Mucosa of descending colon (tissue), 3 donors: ENCODE measurements at places on chromosomes 16 and 17.

DNA sequence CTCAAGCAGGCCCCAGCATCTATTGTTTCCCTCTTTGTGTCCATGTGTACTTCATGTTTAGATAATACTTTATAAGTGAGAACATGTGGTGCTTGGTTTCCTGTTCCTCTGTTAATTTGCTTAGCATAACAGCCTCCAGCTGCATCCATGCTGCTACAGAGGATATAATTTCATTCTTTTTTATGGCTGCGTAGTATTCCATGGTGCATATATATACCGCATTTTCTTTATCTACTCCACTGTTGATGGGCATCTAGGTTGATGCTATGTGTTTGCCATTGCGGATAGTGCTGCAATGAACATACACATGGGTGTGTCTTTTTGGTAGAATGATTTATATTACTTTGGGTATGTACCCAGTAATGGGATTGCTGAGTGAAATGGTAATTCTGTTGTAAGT is 31.4 kb upstream of the SCNN1B start:
- no peak for DNase-seq

GRCh38 chr16:21285314-21285713 is 7.2 kb upstream of the CRYM start:
- DNase-seq: no peak

DNA sequence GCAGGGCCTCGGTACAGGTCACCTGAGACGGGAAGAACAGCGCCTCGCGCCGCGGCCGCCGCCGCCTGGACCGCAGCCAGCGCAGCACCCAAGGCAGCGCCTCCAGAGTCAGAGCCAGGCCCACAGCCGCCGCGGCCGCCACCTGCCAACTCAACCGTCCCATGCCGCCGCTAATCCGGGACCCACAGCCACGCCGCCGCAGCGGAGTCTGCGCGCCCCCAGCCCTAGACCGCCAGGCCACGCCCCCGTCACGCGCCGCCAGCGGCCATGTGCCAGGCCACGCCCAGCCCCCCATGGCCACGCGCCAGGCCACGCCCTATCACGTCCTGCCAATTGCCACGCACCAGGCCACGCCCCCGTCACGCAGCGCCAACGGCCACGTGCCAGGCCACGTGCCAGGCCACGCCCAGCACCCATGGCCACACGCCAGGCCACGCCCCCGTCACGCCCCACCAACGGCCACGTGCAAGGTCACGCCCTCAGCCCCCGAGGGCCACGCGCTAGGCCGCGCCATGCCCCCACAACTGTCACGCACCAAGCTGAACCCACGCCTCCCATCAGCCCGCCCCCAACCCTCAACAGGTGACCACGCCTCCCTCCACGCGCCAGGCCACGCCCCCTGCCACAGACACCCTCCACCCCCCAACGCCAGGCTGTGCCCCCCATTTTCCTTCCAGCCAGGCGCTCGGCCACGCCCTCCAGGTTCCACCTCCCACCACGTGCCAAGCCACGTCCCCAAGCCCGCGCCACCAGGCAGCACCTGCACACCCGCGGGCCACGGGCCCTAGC is at the start of gene PLD6:
TSS of gene PLD6 (minus strand) at position 210 of the 789 bp plus-strand sequence. CDS start at position 163, 47 bp downstream.
- peak; percentile 94 for DNase-seq

DNA sequence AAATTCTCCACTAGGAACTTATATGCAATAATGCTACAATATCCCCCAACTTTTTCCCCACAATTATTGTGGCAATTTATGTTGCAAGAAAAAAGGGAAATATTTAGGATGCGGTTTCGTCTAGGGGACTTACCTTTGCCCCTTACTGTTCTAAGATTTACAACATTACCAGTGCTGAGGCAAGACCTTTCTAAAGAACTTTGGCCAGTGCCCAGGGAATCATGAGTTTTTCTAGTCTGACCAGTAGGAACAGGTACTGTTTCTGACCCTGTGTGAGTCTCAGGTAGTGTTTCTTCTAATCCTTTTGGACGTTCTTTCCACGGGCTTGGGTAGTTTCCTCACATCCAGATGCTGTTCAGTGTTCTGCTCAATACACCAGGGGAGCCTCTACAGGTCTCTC is 373.7 kb downstream of the HAPSTR1 start:
- no peak for DNase-seq

- DNase-seq: no peak
Observed at GRCh38 chr16:1288813-1289476, 20.5 kb upstream of the UBE2I start.

GRCh38 chr17:75317671-75318070 is 28.4 kb upstream of the SLC25A19 start:
- no peak for DNase-seq

- no peak for DNase-seq
Observed at GRCh38 chr17:50188921-50189549, 12.4 kb downstream of the COL1A1 start.

- no peak for DNase-seq
Observed at GRCh38 chr17:58281511-58282011, 826 bp upstream of the MPO start.

DNA sequence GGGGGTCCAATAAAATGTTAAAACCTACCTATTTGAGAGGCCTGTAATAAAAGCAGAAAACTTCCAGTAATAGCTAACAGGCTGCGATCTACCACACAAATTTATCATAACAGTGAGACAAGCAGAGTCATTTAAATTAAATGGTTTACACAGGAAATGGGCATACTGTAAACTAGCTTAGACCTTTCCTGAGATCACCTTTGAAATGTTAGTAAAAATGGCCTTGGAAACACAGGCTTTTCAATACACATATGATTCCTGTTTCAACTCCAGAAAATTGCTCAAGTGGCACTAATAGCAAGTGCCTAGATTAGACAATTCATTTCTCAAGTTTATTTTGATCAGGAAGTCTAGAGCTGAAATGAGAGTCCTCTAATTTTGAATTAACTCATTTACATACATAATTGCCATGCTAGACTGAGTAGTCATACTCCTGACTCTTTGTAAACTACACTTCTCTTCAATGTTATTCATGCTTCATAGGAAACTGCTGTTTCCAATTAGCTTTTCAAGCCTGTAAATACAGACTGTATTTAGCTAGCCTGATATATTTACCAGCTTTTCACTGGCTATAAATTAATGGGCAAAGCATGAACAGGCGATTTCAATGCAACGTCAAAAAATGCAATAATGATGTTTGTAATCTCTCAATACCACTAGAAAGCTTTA is 43.3 kb downstream of the PARN start:
- DNase-seq: no peak

DNA sequence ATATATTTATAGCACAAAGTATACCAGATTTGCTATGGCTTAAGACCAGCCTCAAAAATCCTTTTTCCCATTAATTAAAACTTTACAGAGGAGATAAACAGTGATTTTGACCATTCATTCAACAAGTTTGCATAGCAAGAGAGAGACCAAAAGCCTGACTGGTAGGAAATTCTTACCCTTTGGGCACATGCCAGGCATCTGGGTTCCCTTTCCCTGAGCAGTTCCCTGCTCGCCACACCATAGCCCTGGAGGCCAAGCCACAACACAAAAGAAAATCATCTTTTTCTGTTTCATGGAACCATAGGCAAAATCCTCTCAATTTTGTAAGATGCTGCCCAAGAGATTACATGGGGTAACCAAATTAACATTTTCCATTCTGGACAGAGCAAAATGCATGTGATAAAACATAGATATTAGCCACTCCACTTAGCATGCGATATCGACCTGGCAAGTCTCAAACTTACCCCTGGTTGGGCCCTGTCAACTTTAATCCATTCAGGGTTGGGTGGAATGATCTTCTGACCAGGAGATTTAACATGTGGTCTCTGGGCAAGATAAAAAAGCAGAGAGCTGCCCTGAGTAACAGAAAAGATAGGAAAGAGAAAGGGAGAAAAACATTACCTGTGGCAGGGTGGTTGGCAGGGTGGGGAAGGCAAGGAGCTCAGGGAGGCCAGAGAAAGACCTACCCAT is 57.6 kb upstream of the B4GALNT2 start:
- DNase-seq: no peak

GRCh38 chr16:28053461-28053860 is 10.1 kb downstream of the GSG1L start:
- DNase-seq: no peak

DNA sequence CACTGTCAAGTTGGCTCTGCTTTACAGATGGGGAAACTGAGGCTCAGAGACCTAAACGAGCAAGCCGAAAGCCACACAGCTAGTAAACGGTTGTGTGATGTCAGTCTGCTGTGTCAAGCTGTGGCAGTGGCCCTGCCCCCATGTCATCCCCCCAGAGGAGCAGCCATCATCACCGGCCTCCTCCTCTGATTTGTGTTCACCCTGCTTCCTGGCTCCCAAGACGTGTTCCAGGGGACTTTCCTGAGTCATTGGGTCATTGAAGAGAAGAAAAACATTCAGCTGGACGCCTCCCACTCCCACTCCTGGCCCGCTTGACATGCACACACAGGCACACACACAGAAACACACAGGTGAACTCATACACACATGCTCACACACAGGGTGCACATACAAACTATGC is 54.0 kb upstream of the CIBAR2 start:
- DNase-seq: no peak

- DNase-seq: peak; percentile 64
Observed at GRCh38 chr16:68756239-68756915, 19.3 kb downstream of the CDH1 start.

DNA sequence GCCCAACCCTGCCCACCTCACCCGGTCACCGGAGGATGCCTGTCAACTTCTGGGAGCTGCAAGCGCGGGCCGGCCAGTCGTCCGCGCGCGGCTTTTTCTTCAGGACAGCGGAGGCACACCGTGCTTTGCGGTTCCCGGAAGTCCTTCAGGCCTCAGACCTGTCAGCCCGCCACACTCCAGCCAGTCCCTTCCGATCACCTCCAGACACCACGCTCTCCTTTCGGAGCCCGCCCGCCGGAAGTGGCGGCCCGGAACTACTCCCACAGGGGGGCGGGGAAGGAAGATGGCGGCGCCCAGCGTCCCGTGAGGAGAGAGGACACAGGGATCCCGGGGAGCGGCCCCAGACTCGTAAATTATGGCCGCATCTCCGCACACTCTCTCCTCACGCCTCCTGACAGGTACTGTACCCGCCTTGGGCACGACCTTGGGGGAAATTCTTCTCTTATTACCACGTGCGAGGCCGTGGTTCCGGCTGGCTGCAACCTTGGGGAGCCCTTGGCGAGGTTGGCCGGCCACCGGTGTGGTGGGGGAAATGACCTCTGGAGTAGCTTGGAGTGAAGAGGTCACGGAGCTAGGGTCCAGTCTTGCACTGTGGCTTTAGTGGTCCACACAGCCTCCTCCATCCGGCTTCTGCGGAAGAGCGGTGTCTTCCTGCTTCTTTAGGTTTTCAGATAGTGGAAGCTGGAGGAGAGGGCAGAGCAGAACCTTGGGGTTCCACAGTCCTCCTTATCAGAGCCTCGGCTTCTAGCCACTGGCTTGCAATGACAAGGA is at the start of gene COX10:
TSS of gene COX10 (plus strand) at position 254 of the 771 bp plus-strand sequence. CDS start at position 356, 102 bp downstream.
- DNase-seq: peak; percentile 94

DNA sequence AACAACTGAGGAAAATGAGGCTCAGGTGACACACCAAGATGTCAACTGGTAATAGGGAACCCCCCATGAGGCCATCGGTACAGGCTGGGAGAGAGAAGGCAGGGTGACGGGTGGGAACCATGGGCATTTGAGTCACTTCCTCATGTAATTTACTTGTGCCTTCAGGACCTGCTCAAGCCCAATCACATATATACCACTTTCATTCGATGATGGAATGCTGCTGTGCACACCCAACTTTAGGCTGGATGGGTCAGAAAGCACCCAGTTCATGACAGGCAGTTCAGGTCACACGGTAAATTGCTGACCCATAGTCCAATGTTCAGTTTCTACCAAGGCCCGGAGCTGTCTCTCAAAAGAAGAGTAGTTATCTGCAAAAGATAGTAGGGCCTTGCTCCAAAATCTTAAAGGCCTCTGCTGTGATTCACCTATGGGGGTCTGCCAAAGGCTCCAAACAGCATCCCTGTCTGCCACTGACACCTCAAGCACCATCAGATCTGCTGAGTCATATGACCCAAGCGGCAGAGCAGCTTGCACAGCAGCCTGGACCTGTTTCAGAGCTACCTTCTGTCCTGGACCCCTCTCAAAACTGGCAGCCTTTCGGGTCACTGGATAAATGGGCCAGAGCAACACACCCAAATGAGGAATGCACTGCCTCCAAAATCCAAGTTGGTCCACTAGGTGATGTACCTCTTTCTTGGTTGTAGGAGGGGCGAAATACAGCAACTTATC is 24.7 kb downstream of the ZZEF1 start:
- no peak for DNase-seq

GRCh38 chr16:30767767-30768465 is 5.8 kb downstream of the RNF40 start:
- DNase-seq: no peak

GRCh38 chr16:89344846-89345611 is 127.5 kb downstream of the ZNF778 start:
- no peak for DNase-seq

GRCh38 chr16:77652399-77652798 is 69.9 kb upstream of the NUDT7 start:
- no peak for DNase-seq

DNA sequence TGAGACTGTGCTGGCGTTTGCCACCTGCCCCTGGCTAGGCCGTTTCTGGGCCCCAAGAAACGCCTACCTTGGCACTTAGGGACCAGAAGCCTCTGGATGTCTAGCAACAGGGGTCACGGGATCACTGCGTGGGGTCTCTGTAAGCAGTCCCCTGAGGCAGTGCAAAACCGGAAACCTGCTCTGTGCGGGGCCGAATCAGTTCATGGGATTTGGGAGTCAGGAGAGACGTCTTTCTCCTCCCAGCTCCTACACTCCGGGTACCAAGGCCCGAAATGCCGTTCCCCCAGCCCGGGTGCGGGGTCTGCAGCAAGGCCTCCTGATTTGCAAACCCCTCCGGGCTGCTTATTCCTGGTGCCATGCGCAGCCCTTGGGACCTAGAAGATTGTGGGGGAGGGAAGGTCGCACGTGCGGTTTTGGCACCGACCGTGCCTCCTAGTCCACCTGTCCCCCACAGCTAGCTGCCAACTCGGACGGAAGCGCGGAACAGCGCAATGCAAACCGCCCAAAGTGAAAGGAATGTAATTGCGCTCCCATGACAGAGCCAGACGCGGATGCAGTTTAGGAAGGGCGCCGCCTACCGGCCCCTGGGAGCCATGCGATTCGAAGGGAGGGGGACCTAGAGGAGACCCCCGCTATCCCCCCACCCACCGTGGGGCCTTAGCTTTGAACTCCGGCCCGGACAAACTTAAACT is 6.5 kb downstream of the IRX5 start:
- peak; percentile 34 for DNase-seq

DNA sequence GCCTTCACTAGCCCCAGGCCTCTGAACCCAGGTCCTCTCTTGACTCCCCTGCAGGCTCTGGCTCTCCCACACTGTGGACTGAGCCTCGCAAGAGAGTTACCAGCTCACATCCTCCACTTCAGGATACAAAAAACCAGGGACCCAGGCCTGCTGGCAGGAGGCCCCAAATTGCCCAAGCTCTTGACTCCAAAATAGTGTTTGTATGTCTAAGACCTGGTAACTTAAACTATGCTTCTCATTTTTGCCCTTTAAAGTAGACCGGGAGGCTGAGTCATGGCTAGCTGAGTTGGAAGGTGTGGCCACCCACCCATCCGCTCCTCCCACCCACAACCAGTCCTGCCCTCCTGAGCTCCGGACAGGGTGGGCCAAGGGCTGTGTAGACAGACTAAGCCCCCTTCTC is 250.0 kb downstream of the SOX9 start:
- no peak for DNase-seq

GRCh38 chr17:20159406-20160069 is 150.4 kb downstream of the SPECC1 start:
- DNase-seq: no peak

GRCh38 chr17:66633317-66633965 is 201.5 kb upstream of the CACNG5 start:
- DNase-seq: no peak

GRCh38 chr16:49439676-49440075 is 66.1 kb downstream of the C16orf78 start:
- DNase-seq: no peak
